ENCODE measurements at places on chromosomes 6 and 20. TPM values are rescaled to one million over a fixed set of nuclear protein-coding genes. Genes with fewer than 3 reads are reported as not detected.

The SEL1L2 gene
- not detected for total RNA-seq

The AKAP12 gene
- 113 TPM for total RNA-seq

The ENPP5 gene
- under 0.01 TPM for total RNA-seq

The HTR1E gene
- not detected for total RNA-seq

The MAP7 gene
- 2.7 TPM for total RNA-seq

The BACH2 gene
- total RNA-seq, result 0.52 TPM

The TMC2 gene
- 0.09 TPM for total RNA-seq

The UBE2C gene
- total RNA-seq, result 3.9 TPM

All from bronchial smooth muscle cell (primary cell).